Activated gamma-delta T cell treated with anti-CD3 and anti-CD28 coated beads, Interleukin-2, amount 50 U/mL, for 16 hours (primary cell): ENCODE measurements at places on chromosomes 6 and 20.
A peak's percentile ranks its signal among the peaks of the same experiment; 100 is the strongest.

- DNase-seq: peak; percentile 7
Measured at GRCh38 chr6:25788305-25788922, 33.9 kb downstream of the SLC17A4 start.

- no peak for DNase-seq
Measured at GRCh38 chr20:63765082-63765873, 25.7 kb downstream of the SLC2A4RG start.

DNA sequence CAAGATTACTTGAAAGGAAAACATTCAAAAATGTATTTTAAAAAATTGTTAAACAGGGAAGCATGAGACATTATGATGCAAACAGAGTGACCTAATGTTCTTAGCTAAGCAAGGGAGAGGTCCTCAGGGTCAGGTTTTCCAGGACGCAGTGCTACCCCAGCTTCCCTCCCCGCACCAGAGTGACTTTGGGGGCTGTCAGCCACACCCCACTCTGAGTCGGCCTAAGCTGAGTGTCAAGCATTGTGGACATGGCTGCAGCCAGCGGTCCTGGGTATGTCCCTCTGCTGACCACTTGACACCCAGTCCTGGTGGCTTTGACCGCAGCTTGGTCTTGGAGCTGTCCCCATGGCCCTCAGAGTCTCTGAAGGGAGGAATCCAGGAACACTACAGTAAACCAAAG, 54.9 kb upstream of the CD93 start:
- DNase-seq: no peak

DNA sequence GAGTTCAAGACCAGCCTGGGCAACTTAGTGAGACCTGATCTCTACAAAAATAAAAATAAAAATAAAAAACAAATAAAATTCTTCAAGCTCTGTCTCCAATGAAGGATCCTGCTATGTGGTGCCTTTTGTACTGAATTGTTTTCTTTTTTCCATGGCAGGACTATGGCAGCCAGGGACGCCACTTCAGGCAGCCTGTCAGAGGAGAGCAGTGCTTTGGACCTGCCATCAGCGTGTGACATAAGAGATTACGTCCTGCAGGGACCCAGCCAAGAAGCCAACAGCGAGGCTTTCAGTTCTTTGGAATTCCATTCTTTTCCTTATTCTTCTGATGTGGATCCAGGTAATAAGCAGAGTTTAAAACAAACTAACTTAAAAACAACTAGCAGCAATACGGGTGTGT, 22.5 kb downstream of the SHLD1 start:
- no peak for DNase-seq

GRCh38 chr6:115832186-115832585, 228.5 kb downstream of the FRK start:
- DNase-seq: no peak

GRCh38 chr6:133547136-133547535, 306.0 kb downstream of the EYA4 start:
- DNase-seq: no peak

DNA sequence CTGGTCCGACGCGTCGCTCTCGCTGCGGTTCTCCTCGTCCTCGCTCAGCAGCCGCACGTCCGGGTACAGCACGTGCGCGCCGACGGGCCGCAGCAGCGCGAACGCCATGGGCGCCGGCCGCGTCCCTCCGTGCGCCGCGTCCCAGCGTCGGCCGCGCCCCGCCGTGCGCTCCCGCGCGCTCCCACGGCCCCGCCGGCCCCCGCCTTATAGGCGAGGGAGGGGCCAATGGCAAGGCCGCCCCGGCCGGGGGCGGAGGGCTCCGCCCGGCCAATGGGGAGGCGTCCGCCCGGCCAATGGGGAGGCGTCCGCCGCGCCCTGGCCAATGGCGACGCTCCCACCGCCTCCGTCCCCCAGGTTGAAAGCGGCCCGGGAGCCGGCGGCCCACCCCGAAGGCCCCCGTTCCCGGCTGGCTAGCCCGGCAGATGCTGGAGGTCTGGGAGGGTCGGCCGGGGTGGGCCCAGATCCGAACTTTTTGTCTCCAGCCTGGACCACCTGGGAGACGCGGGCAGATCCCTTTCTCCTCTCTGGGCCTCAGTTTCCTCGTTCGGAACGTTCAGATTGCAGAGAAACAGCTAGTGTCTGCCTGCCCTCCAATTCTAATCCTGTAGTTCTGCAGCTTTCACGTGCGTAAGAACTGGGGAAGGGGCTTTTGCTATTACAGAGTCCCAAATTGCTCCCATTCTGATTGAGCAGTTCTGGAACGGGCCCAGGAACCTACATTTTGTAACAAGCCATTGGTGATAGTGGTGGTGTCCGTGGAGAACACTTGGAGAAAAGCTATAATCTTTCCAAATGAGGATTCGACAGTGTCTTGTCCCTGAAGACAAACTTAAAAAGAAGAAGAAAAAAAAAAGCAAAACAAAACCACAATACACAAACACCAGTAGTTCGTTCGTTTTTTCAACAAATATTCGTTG, at the start of gene TCF15:
TSS of gene TCF15 (minus strand) at position 180 of the 917 bp plus-strand sequence. CDS start at position 108, 72 bp downstream.
- no peak for DNase-seq

- DNase-seq: peak; percentile 36
Measured at GRCh38 chr6:110180228-110181008, at the start of gene CDC40. TSS of gene CDC40 (plus strand) at chr6:110180427. CDS start at chr6:110180445, 18 bp downstream.

DNA sequence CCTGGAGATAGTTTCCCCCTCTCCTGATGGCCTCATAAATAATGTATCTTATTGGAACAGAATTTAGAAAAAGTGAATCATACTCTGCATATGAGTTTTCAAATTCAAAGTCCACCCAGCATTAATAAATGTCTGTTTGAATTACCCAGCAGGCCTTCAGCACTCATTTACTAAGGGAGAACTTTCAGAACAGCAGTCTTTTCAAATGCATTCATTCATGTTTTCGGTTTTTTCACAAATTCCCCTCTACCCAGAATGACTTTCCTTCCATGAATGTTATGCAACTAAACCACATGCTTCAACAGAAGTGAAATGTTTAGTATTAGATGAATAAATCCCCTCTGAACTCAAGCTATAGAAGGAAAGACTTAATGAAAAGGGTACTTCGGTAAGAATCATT, 92.4 kb downstream of the RTN4IP1 start:
- DNase-seq: no peak

DNA sequence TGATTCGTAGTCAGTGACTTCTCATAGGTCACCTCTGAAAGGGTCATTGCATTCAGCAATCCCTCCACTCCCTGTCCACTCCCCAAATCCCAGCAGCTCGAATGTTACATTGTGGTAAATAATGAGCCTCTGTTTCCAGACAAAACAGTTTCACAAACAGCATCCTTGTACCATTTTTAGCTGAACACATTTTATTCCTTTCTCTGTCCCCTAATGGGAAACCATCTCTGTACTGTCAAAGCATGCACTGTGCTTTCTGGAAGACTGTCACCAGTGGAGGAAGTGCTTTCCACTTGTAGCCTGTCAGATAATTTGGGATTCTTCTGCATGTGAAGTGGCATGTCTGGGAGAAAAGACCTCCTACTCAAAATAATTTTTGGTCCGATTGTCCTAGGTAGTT, 82.0 kb downstream of the SLC35F1 start:
- DNase-seq: no peak

DNA sequence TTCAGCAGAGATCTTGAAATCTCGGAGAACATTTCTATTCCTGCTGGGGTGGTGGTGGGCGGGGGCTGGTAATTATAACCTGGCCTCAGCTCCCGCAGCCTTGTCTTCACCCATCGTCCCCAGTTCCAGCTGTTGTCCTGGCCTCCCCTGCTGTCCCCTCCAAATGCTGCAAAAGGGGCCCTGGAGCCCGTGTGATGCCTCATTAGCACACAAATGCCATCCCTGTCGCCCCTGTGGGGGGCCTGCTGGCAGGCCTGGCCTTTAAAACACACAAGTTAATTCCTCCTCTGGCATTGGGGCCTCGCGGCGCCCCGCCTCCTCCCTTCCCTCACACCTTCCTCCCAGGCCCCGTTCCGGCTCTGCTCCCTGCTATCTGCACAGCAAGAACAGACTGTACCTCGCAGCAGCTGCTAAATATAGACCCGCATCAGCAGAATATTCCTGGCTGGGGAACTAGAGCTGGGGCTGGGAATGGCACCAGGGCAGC, 85.7 kb downstream of the CDH22 start:
- DNase-seq: no peak

DNA sequence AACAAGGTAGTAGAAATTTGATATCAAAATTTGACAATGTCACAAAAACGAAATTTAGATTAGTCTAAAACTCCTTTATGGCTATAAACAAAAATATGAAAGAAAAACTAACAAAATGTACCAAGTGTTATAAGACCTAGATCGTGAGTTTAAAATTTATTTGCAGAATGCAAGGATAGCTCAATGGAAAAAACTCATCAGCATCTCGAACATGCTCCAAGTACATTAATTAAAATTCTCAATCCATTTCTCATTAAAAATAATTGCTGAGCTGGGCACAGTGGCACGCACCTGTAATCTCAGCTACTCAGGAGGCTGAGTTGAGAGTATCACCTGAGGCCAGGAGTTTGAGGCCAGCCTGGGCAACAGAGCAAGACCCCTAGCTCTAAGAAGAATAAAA, 70.8 kb downstream of the MAP3K5 start:
- no peak for DNase-seq

GRCh38 chr6:24249926-24250325, 107.9 kb downstream of the DCDC2 start:
- no peak for DNase-seq

DNA sequence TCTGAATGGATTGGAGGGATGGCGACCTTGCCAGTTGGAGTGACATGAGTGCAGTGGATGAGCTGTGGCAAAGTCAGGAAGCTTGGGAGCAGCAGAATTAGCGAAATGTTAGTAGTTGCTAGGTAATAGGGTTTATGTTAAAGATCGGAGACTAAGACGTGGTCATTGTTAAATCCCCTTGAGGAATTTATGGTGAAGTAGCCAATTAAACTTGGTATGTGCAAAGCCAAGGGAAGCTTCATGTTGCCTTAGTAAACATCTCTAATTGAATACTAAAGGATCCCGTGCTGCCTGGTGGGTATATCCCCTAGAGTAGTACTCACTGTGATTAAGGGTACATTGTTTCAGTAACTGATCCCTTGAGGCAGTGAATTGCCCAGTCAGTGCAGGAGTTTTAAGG, 106.0 kb downstream of the PRIM2 start:
- DNase-seq: no peak

GRCh38 chr20:57332105-57333089, 2.8 kb downstream of the SPO11 start:
- no peak for DNase-seq

GRCh38 chr6:112253498-112253840, 898 bp downstream of the LAMA4 start:
- DNase-seq: no peak

- no peak for DNase-seq
Measured at GRCh38 chr6:129844118-129844891, 16.8 kb downstream of the TMEM244 start.

DNA sequence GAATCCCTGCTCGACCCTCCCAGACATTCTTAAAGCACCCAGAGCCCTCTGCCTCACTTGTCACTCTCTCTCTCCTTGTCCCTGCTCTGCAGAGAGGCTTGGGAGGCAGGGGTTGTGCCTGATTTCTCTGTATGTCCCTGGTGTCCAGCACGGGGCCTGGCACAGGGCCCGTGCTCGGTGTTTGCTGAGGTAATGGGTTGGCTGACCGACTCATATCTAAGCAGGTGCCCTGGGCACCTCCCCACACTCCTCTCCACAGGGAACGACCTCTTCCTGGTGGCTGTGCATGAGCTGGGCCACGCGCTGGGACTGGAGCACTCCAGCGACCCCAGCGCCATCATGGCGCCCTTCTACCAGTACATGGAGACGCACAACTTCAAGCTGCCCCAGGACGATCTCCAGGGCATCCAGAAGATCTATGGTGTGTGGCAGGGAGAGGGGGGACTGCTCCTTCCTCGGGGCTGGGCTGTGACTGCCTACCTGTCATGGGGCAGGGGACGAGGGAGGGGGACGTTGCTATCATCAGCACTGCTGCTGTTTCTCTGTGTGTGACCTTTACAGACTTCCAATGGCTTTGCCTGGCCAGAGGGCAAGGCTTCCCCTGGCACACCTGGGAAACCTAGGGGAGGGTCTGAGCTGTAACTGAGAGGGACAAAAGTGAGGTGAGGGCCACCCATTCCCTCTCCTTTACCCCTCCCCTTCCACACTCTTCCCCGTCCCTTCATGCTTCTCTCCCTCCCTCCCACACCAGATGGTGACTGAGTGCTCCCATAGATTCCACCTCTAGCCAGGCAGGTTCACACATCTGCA, 14.2 kb downstream of the MMP24OS start:
- DNase-seq: no peak

- DNase-seq: peak; percentile 41
Measured at GRCh38 chr6:110814102-110815014, 911 bp downstream of the CDK19 start.

- no peak for DNase-seq
Measured at GRCh38 chr20:51936377-51936776, 134.1 kb upstream of the SALL4 start.

GRCh38 chr6:141561154-141561553, 571.6 kb upstream of the GJE1 start:
- DNase-seq: no peak

GRCh38 chr20:11569163-11569562, 348.5 kb upstream of the BTBD3 start:
- DNase-seq: no peak

DNA sequence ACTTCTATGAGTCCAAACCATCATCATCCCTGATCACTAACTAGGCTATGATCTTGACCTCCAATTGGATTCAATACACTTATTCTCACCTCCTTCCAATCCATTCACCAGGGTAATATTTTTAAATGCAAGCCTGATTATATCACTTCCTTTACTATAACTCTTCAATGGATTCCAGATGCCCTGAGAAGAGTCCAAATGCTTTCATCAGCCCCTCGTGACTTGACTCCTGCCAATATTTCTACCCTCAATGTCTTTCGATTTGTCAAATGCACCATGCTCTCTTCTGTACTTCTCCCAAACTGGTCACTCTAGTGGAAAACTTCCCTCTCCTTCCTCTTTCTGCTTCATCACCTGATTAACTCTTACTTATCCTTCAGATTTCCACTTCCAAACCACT, 70.8 kb downstream of the CD164 start:
- no peak for DNase-seq

GRCh38 chr6:69846770-69847491, 19.4 kb upstream of the COL19A1 start:
- DNase-seq: no peak

DNA sequence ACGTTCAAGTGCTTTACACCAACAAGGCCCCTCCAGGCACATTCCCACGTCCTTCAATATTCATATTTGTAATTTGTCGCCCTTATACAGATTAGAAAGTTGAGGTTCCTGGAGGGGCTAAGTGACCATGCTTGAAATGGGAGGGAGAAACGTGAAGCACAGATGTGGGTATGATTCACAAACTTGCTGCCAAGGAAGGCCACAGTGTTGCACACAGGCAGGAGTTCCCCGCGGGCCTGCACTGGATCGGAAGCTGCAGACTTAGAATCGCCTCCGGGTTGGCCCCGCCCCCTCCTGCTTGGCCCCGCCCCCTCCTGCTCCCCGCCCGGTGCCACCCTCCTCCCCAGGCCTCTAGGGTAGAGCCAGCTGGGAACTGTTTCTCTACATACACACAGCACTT, 58.2 kb upstream of the QKI start:
- no peak for DNase-seq
